ENCODE measurements at places on chromosomes 1 and 21. TPM values are rescaled to one million over a fixed set of nuclear protein-coding genes. Genes with fewer than 3 reads are reported as not detected.

DNA sequence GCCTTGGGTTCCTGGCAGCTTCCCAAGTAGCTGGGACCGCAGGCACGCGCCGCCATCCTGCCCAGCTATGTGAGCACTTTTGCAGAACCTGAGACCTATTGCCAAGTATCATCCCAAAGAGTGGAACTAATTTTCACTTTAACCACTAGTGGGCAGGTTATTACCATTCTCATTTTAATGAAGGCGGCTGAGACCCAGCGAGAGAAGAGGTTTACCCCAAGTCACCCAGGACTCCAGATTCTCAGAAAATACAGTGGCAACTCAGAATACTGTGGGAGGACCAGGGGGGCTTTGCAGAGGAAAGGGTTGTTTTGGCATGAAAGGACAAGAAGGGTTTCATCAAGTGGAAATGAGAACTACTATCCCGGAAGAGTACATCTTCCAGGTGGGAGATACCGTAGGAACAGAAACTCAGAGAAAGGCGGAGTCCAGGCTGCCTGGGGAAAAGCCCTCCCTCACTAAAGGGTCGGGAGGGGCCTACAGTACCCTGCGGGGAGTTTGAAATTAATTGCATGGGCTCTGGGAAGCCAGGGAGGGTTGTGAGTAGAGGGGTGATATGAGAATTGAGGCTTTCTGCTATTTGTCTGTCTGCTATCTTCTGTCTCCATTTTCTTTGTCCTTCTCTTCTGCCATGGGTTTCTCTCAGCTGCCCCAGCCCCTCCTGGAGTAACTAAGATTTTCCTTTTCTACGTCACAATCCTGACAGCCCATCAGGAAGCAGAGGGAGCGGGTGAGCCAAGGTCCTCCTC, 7.2 kb upstream of the SEMA4A start:
- peak; percentile 71 for DNase-seq
- no peaks in the 10 kb centered on the region for H3K36me3 ChIP-seq
- peaks cover 4% of the 10 kb centered on the region for H3K27me3 ChIP-seq
- peak overlapping the region; percentile 15 for H3K27ac ChIP-seq

GRCh38 chr1:155136748-155137147, 1.1 kb downstream of the SLC50A1 start:
- H3K4me3 ChIP-seq, result peak overlapping the region; percentile 69
- H3K27me3 ChIP-seq, result no peaks in the 10 kb centered on the region
- peaks cover 29% of the 10 kb centered on the region for H3K36me3 ChIP-seq
- DNase-seq, result no peak
- peaks cover 21% of the 10 kb centered on the region for H3K4me1 ChIP-seq
- H3K27ac ChIP-seq, result peak overlapping the region; percentile 83

GRCh38 chr1:155186067-155186793, 12.6 kb downstream of the TRIM46 start:
- H3K4me3 ChIP-seq, result no peak overlapping the region
- no peaks in the 10 kb centered on the region for H3K4me1 ChIP-seq
- H3K27ac ChIP-seq, result no peak overlapping the region
- DNase-seq, result no peak
- no peaks in the 10 kb centered on the region for H3K27me3 ChIP-seq

SYT14 gene
- total RNA-seq, result 0.05 TPM

DNA sequence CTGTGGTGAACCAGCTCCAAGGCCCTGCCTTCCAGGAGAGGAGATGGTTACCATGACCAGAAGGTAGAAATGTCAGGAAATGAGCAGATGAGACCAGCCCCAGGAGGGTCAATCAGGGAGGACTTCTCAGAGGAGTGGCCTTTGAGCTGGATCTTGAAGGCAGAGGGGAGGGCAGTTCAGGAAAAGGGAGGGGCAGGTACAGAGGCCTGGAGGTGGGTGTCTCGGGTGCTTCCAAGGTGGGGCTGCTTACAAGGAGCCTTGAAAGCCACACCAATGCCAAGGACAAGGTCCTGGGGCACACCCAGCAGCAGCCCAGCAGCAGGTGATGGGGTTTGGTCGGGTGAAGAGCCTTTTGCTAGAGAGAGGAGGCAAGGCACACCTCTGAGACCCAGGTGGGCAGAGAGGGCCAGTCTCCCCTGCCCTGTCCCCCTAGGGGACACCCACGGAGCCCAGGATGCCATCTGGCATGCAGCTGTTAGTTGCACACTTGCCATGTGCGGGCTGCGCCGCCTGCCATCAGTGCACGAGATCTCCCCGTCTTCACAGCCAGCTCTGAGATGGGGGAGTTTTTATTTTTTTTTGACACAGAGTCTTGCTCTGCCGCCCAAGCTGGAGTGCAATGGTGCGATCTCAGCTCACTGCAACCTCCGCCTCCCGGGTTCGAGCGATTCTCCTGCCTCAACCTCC, 18.5 kb downstream of the SLC66A1 start:
- DNase-seq, result no peak
- no peaks in the 10 kb centered on the region for H3K4me1 ChIP-seq
- H3K36me3 ChIP-seq, result peaks cover 4% of the 10 kb centered on the region
- no peaks in the 10 kb centered on the region for H3K27me3 ChIP-seq
- no peak overlapping the region for H3K27ac ChIP-seq

CDKN2C gene
- total RNA-seq, result 34.3 TPM

GRCh38 chr1:206714331-206715058, 29.8 kb downstream of the MAPKAPK2 start:
- H3K4me1 ChIP-seq, result peaks cover 29% of the 10 kb centered on the region
- H3K4me3 ChIP-seq, result no peak overlapping the region
- peak overlapping the region; percentile 68 for H3K27ac ChIP-seq
- DNase-seq, result no peak

- H3K27ac ChIP-seq, result no peak overlapping the region
- no peaks in the 10 kb centered on the region for H3K27me3 ChIP-seq
- H3K4me1 ChIP-seq, result no peaks in the 10 kb centered on the region
- H3K36me3 ChIP-seq, result no peaks in the 10 kb centered on the region
Observed at GRCh38 chr1:189151361-189151760, 1326.3 kb downstream of the BRINP3 start.

DNA sequence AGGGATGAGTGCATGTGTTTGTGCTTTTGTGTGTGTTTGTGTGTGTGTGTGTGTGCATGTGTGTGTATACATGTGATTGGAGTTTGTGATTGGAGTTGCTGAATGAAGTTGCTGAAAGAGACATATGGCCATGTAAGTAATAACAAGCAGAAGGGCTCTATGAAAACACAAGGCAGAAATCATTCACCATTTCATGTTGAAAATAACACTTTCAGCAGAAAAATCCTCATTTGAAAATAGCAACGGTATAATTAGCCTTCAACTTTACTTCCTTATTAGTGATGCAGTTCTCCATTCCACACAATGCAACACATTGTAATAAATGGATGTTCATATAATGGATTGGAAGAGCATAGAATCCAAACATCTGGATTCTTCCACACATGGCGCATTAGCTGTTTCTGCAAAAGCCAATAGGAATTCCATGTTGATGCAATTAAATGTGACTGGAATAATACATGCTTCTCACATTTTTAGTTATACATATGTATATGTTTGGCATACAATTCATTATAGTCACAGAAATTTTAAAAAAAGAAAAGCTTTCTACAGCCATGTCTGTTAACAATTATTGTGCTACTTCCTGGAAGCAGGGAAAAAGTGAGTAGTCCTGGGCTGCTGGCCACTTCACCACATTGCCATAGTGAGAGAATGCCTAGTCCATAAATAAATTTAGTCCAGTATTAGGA, 538.0 kb downstream of the LTN1 start:
- no peak overlapping the region for H3K27ac ChIP-seq
- H3K4me1 ChIP-seq, result no peaks in the 10 kb centered on the region
- no peaks in the 10 kb centered on the region for H3K27me3 ChIP-seq
- no peak for DNase-seq
- no peak overlapping the region for H3K4me3 ChIP-seq

DNA sequence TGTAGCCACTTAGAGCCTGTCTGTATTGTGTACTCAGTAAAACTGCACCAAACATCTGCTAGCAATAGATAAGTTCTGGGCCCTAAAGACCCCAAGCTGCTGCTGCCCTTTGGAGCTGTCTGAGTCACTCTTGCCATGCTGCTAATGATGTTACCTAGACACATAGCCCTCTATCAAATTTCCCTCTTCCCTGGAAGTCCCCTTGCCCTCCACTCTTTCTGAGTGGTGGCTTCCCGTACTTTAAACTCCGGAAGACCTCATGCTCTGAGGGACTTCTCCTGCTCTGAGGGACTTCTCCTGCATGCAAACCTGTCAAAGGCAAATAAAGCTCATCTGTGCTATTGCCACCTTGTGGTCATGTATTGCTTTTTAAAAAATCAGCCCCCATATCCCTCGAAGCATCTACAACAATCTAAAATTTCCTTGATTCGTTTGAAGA, 34.0 kb downstream of the FH start:
- DNase-seq, result no peak
- H3K4me1 ChIP-seq, result no peaks in the 10 kb centered on the region
- no peak overlapping the region for H3K27ac ChIP-seq
- H3K27me3 ChIP-seq, result no peaks in the 10 kb centered on the region
- H3K4me3 ChIP-seq, result no peak overlapping the region

- no peak overlapping the region for H3K27ac ChIP-seq
- H3K36me3 ChIP-seq, result no peaks in the 10 kb centered on the region
- DNase-seq, result no peak
- H3K4me1 ChIP-seq, result peaks cover 13% of the 10 kb centered on the region
Observed at GRCh38 chr1:15760520-15761211, 2.1 kb downstream of the FBLIM1 start.

- no peaks in the 10 kb centered on the region for H3K4me1 ChIP-seq
- no peak for DNase-seq
- H3K27me3 ChIP-seq, result no peaks in the 10 kb centered on the region
Observed at GRCh38 chr1:197675583-197676208, 99.6 kb downstream of the DENND1B start.

ATP6V1G3 gene
- not detected for total RNA-seq

DNA sequence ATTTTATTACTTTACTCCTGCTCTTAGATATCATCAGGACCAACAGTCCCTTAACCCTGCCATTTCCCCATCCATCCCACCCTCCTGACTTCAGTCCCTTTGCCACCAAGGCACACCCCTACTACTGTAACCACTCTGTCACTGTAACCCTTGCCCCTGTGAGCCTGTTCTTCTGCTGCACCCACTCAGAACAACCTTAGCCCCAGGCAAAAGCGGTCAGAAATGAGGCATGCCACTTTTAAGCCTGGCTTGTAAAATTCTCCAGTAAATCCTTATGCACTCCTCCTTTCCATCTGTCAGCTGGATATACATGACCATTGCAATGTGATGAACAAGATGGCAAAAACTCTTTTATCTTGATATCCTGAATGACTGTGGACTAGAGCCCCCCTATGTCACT, 555.0 kb upstream of the PLXNA2 start:
- no peaks in the 10 kb centered on the region for H3K27me3 ChIP-seq
- DNase-seq, result no peak
- H3K4me1 ChIP-seq, result no peaks in the 10 kb centered on the region

DNA sequence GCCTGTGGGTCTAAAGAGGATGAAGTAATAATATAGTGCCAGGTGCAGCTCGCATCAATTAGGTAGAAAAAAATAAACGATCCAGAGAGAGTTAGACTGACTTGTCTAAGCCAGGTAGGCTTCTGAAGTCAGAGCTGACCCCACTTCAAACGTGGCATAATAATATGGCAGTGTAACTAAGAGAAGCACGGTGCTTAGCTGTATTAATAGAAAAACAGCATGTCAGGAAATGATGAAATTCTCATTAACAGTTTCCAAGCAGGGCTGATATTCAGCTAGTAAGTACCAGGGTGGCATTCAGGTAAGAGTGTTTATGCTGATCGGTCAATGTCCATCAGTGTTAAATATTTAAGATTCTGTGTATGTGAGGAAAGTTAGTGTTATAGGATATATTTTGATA, 145.8 kb upstream of the SAMSN1 start:
- no peak overlapping the region for H3K27ac ChIP-seq
- H3K4me3 ChIP-seq, result no peak overlapping the region
- H3K36me3 ChIP-seq, result no peaks in the 10 kb centered on the region
- DNase-seq, result no peak
